Activated CD8-positive, alpha-beta memory T cell treated with anti-CD3 and anti-CD28 coated beads, Interleukin-2, amount 10 ng/mL, durations not matched to agents 7 days and 5 days (primary cell): ENCODE measurements at places on chromosomes 12 and 14. TPM values are rescaled to one million over a fixed set of nuclear protein-coding genes. Genes with fewer than 3 reads are reported as not detected.

The PTCSC3 gene
- not detected for total RNA-seq

- H3K27ac ChIP-seq: no peak overlapping the region
- no peak overlapping the region for H3K4me3 ChIP-seq
- no peaks in the 10 kb centered on the region for H3K4me1 ChIP-seq
- H3K36me3 ChIP-seq: no peaks in the 10 kb centered on the region
Measured at GRCh38 chr12:2335513-2335912, 282.7 kb downstream of the CACNA1C start.

DNA sequence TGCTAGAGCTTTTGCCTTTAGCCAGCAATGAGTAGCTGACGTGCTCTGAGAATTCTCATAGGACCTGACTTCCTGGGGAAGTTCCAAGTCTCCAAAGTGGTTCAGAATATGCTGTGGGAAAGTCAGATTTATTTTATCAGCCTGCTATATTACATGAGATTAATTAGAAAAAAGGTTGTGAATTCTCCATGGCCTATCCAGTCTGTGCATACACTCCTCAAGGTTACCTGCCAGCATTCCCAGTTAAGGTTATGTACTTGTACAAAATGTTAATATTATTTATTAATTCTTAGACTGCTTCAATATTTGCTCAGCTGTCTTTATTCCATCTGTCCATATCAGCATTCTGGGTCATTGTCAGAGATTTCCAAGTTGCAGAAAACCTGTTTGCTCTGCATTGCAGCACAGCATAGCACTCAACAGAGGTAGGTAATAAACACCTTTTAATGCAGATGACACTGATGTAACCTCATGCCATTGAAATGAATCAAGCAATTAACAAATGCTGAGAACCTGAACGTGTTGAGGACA lies 2.7 kb upstream of the SEL1L start:
- DNase-seq: no peak
- H3K27ac ChIP-seq: no peak overlapping the region
- peaks cover 32% of the 10 kb centered on the region for H3K4me1 ChIP-seq
- H3K36me3 ChIP-seq: peaks cover 6% of the 10 kb centered on the region
- H3K4me3 ChIP-seq: no peak overlapping the region

The NPFF gene
- total RNA-seq: not detected

The ARHGAP9 gene
- total RNA-seq: 363 TPM

The SERPINA3 gene
- total RNA-seq: not detected

- DNase-seq: no peak
- H3K4me3 ChIP-seq: no peak overlapping the region
- no peaks in the 10 kb centered on the region for H3K36me3 ChIP-seq
- H3K27ac ChIP-seq: no peak overlapping the region
- H3K27me3 ChIP-seq: no peaks in the 10 kb centered on the region
Measured at GRCh38 chr12:123966596-123966995, 6.0 kb downstream of the CCDC92 start.

DNA sequence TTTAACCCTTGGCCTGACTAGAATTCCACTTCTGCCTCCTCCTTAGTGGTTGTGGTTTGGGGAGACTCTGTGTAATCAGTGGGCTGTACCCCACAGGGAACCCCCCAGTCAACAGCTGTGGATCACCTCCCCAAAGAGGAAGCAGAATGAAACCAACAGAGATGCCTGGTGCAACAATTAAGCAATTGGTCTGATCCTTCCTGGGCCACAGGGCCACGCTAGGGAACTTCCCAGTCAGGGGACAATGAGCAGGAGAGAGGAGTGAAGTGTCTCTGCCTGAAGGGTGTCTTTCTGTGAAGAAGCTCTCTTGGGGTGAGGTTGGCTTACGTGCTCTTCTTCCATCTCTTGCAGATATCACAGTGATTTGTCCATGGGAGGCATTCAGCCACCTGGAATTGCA lies 8.2 kb downstream of the PDE6H start:
- DNase-seq: no peak
- no peak overlapping the region for H3K4me3 ChIP-seq
- peaks cover 59% of the 10 kb centered on the region for H3K4me1 ChIP-seq
- no peaks in the 10 kb centered on the region for H3K27me3 ChIP-seq
- H3K36me3 ChIP-seq: no peaks in the 10 kb centered on the region

The MYO1H gene
- total RNA-seq: not detected

GRCh38 chr12:54134395-54134794 lies 54.4 kb downstream of the SMUG1 start:
- H3K27me3 ChIP-seq: peaks cover 87% of the 10 kb centered on the region
- H3K27ac ChIP-seq: no peak overlapping the region
- no peaks in the 10 kb centered on the region for H3K4me1 ChIP-seq
- DNase-seq: no peak

- H3K4me1 ChIP-seq: no peaks in the 10 kb centered on the region
- no peak for DNase-seq
- no peak overlapping the region for H3K4me3 ChIP-seq
- no peaks in the 10 kb centered on the region for H3K27me3 ChIP-seq
- H3K27ac ChIP-seq: no peak overlapping the region
- H3K36me3 ChIP-seq: peaks cover 13% of the 10 kb centered on the region
Measured at GRCh38 chr12:110183386-110183785, 59.2 kb downstream of the IFT81 start.

GRCh38 chr12:26786491-26786864 lies 46.5 kb downstream of the ITPR2 start:
- peaks cover 23% of the 10 kb centered on the region for H3K4me1 ChIP-seq
- H3K27me3 ChIP-seq: no peaks in the 10 kb centered on the region
- DNase-seq: no peak

- no peak overlapping the region for H3K4me3 ChIP-seq
- no peak for DNase-seq
- H3K4me1 ChIP-seq: no peaks in the 10 kb centered on the region
- no peak overlapping the region for H3K27ac ChIP-seq
- no peaks in the 10 kb centered on the region for H3K36me3 ChIP-seq
Measured at GRCh38 chr12:117466677-117467362, 105.4 kb upstream of the NOS1 start.

The A2ML1 gene
- not detected for total RNA-seq

DNA sequence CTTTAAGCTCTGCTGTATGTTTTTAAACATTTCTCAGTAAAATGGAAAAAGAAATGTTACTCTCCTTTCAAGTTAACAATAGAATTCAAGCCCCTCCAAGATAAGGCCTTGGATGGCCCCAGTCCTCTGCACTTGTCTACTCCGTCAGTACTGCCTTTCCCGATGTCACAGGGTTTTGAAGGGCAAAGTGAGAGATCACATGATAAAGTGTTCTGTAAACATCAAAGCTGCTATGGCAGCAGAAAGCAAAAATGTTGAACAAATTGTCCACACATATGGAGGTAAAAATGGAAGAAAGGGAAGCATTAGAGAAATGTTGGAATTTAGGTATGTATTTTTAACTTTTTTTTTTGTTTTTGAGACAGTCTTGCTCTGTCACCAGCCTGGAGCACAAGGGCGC lies 33.5 kb upstream of the CDK2AP1 start:
- H3K27ac ChIP-seq: no peak overlapping the region
- no peaks in the 10 kb centered on the region for H3K27me3 ChIP-seq
- no peaks in the 10 kb centered on the region for H3K4me1 ChIP-seq
- H3K4me3 ChIP-seq: no peak overlapping the region
- peaks cover 51% of the 10 kb centered on the region for H3K36me3 ChIP-seq
- DNase-seq: no peak

DNA sequence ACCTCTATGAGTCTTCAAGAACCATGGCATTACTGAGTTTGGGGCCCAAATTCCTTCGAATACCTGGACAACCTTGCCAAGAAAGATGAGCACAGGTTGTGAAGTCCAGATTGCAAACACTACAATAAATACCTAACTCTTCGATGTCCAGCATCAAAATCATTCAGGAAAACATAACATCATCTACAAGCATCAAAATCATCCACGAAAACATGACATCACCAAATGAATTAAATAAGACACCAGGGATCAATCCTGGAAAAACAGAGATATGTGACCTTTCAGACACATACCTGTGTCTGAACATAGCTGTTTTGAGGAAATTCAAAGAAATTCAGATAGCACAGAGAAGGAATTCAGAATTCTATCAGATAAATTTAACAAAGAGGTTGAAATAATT lies 262.0 kb upstream of the KITLG start:
- no peak overlapping the region for H3K4me3 ChIP-seq
- no peaks in the 10 kb centered on the region for H3K36me3 ChIP-seq
- no peaks in the 10 kb centered on the region for H3K4me1 ChIP-seq
- H3K27me3 ChIP-seq: no peaks in the 10 kb centered on the region

The SLC17A8 gene
- total RNA-seq: not detected

DNA sequence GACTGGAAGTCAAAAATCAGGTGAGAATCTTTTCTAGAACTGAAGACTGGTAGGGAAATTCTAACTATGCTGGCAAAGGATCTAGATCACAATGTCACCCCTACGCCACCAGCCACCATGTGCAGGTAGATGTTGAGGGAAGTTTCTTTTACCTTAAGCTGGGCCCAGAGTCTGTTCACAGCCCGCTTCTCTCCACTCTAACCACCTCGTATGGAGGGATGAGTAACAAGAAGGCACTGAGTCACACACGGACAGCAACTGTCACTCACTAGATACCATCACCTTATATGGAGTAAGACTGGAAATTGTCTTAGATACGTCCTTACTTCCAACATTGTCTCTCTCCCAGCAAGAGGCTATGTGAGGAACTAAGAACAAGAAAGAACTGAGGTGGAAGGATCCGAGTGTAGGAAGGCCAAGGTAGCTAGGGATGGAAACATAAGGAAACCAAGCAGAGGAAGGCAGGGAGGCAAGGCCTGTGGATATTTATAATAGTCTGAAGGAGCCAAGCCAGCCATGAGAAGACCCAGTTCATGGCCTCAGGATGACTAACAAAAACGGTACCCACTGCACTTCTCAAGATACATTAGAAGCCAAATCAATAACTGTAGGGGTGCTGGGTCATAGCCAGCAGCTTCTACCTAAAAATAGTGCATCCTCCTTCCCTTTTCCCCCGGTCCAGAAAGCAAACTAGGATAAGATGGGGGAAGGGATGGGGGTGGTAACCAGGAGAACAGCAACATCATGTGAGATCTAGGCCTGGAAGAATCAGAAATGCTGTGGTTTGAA lies 15.5 kb downstream of the REM2 start:
- DNase-seq: no peak
- no peak overlapping the region for H3K27ac ChIP-seq
- H3K36me3 ChIP-seq: peaks cover 31% of the 10 kb centered on the region
